Melanocyte of skin (primary cell): ENCODE measurements at places on chromosomes 12 and 14. TPM values are rescaled to one million over a fixed set of nuclear protein-coding genes. Genes with fewer than 3 reads are reported as not detected.

DIO2 gene
- 0.77 TPM in 1 of 2 replicates, not detected in the other for total RNA-seq

FERMT2 gene
- 111 and 126 TPM in 2 replicates for total RNA-seq

ZNF384 gene
- total RNA-seq: 24.8 and 29.3 TPM in 2 replicates

SRRM4 gene
- under 0.01 TPM in 1 of 2 replicates, not detected in the other for total RNA-seq

NTS gene
- under 0.01 TPM in 1 of 2 replicates, not detected in the other for total RNA-seq

PTHLH gene
- total RNA-seq: 0.31 and 0.33 TPM in 2 replicates

MSRB3 gene
- 6.5 and 23.3 TPM in 2 replicates for total RNA-seq

PTPRO gene
- total RNA-seq: not detected in 2 replicates

KERA gene
- total RNA-seq: not detected in 2 replicates

LTA4H gene
- 54.0 and 90.9 TPM in 2 replicates for total RNA-seq

PLCZ1 gene
- not detected in 2 replicates for total RNA-seq

GSG1 gene
- not detected in 2 replicates for total RNA-seq

CCDC196 gene
- total RNA-seq: not detected in 2 replicates

PPHLN1 gene
- total RNA-seq: 75.9 and 94.4 TPM in 2 replicates

ATXN3 gene
- 31.3 and 33.7 TPM in 2 replicates for total RNA-seq

CRACR2A gene
- 2.2 and 4.0 TPM in 2 replicates for total RNA-seq

TTC9 gene
- under 0.01 TPM in 2 replicates for total RNA-seq

DCN gene
- total RNA-seq: 0.69 and 14.9 TPM in 2 replicates

LBHD2 gene
- not detected in 2 replicates for total RNA-seq

OR5AU1 gene
- not detected in 2 replicates for total RNA-seq

CKB gene
- total RNA-seq: 2.5 and 4.1 TPM in 2 replicates

GPX2 gene
- not detected in 2 replicates for total RNA-seq

KCNA5 gene
- not detected in 2 replicates for total RNA-seq

ABCD2 gene
- total RNA-seq: under 0.01 and 0.34 TPM in 2 replicates
